ENCODE measurements at places on chromosomes 5 and 9.
A peak's percentile ranks its signal among the peaks of the same experiment; 100 is the strongest.

- no peak for DNase-seq
Measured at GRCh38 chr5:155136216-155136850, 122.8 kb downstream of the KIF4B start.

GRCh38 chr9:109323771-109324170, 2.9 kb upstream of the EPB41L4B start:
- no peak for DNase-seq

DNA sequence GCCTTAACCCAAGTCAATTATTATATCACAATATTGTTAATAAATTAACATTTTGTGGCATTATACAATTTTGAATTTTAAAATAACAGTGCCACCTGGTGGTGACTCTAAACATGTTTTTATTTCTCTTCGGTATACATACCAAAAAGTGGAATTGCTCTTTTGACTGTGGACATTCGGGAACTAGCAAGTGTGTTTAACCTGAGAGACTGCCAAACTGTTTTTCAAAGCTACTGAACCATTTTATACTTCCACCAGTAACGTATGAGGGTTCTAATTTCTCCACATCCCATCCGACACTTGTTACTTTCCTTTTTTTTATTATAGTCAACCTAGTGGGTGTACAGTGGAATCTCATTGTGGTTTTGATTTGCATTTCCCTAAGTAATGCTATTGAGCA, 18.3 kb upstream of the HSDL2 start:
- peak; percentile 26 for DNase-seq

- no peak for DNase-seq
Measured at GRCh38 chr5:142869886-142870285, 99.7 kb downstream of the ARHGAP26 start.

DNA sequence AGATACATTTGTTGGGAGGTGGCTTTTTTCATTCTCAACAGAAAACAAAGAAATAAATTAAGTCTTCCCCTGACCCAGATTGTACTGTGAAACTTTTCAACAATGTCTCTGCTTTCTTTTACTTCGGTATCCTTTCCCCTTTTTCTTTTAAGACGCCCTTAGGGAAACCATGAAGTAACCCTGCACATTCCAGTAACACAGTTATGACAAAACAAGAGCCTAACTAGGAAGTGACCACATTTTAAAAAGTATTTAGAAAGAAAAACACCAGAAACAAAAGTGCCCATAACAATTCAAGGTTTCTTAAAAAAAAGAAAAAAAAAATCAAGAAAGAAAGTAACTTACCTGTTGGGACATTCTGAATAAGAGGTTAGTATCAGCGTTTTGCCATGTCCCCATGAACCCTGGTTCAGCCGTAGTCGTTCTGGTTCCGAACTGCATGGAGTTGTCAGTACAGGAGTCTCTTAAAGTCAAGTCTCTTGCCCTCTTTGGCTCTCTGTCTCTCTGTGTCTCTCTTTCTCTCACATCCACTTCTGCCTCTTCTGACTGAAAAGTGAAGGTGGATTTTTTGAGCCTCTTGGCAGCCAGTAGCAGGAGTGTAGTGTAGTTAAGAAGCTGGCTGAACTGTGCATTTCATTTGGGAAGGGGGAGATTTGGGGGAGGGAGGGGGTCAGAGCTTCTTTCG, 142.9 kb downstream of the BNC2 start:
- DNase-seq, result peak; percentile 79

GRCh38 chr5:102590467-102590866, 91.7 kb upstream of the SLCO6A1 start:
- DNase-seq, result no peak

DNA sequence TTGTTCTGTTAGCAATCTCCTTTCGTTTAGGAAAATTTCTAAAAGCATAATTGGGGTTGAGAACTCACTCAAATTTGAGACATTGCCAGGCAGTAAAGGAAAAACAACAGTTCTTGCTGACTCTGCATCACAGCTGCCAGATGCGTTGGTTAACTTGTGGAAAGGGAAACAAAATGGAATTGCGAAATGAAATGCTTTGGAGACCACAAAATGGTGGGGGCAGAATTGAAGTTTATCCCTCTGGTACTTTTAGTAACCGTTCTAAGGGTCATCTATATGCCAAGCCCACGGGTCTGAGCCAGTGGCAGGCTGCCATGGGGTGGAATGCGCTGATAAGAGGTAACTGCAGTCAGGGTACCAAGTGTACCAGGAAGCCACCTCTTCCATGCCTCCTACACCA, 28.6 kb upstream of the SELENOP start:
- DNase-seq, result no peak

DNA sequence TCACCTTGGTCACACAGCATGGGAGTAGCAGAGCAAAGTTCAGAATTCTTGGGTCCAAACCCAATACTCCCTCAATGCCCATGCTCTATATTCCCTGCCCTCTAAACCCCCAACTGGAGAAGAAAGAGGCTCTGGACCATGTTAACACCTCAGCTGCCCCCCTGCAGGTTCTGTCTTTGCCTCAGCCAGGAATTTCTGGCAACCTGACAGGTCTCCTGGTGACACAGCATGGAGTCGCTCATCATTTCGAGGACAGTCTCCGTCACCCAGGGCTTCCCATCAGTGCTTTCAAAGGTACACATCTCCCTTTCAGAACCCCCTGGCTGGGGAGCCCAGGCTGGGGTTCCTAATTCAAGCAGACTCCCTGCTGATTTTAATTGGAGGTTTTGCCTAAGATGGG, 189.5 kb downstream of the BRINP1 start:
- no peak for DNase-seq

DNA sequence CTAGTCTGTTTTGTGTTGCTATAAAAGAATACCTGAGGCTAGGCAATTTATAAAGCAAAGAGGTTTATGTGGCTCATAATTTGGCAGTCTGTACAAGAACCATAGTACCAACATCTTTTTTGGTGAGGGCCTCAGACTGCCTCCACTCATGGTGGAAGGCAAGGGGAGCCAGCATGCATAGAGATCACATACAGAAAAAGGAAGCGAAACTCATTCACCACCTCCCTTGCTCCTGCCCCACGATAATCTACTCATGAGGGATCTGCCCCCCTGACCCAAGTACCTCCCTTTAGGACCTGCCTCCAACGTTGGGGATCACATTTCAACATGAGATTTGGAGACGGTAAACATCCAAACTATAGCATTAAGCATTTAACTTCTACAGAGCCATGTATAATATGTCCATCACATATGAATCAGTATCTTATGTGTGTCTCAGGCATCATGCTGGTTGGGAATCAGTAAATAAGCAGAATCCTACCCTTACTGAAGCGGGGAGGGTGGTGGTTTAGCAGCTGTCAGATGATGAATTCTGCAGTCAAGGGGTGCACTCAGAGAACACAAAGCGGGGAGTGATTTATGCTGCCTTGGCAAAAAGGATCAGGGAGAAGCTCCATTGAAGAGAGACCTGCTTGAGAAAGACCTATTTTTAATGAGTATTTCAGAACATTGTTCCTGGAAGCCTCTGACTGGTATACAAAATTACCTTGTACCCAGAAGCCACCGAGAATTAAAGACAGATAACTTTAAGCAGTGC, 34.8 kb downstream of the HMGXB3 start:
- no peak for DNase-seq

GRCh38 chr9:107137495-107138202, 145.4 kb upstream of the RAD23B start:
- DNase-seq, result no peak

DNA sequence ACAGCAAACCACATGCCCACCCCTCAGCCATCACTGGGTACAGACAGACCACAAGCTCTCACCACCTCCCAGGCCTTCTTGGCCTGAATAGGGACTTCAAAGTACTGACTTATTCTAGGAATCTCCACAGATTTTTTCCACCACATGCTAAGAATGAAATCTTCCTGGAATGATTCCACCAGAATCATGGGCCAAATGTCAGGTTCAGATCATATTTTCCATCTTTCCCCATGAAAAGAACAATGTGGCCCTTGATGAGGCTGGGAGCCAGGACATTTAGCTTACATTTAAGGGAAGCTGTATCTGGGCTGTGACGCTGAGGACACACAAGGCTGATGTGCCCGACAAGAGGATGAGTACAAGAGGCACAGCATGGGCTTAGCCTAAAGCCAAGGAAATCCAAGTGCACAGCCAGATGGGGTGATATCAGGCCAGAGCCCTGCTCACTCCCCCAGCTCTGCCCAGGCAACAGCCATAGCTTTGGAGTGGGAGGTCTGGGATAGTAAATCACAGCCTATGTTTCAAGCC, 28.1 kb downstream of the ACSL6 start:
- DNase-seq, result no peak

GRCh38 chr5:99169309-99169708, 240.5 kb upstream of the CHD1 start:
- no peak for DNase-seq
